ENCODE measurements at places on chromosomes 12 and 14.

DNA sequence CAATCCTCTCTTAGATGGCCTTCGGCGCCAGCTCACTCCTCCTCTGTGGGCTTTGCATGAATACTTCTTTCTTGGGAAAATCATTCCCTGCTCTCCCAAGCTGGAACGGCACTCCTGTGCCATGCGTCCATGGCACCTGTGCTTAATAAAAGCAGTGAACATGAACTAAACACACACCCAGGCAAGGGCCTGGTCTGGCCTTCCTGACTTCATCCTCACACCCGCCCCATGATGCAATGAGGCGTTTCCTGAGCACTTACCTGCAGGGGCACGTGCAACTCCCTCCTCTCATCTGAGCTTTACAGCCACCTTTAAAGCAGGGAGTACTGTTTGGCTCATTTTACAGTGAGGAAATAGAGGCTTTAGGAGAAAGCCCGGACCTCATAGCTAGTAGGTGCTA, 219.8 kb downstream of the SLC41A2 start:
- DNase-seq, result peak; percentile 46

DNA sequence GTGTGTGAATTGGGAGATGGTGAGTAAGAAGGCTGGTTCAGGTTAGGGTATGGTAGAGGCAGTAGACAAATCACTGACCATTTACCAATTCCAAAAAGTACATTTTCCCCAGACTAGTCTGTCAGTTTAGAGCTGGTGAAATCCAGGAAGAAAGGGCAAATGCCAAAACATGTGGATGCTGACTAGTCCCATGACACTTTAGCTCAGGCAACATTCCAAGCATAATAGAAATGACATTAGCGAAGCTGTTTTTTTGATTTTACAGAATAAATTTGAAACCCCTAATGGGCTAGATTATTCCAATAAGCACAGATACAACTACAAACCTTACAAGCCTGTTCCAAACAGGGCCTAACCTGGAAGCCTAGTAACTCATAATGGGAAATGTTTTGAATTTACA, 884.2 kb downstream of the FLRT2 start:
- no peak for DNase-seq

DNA sequence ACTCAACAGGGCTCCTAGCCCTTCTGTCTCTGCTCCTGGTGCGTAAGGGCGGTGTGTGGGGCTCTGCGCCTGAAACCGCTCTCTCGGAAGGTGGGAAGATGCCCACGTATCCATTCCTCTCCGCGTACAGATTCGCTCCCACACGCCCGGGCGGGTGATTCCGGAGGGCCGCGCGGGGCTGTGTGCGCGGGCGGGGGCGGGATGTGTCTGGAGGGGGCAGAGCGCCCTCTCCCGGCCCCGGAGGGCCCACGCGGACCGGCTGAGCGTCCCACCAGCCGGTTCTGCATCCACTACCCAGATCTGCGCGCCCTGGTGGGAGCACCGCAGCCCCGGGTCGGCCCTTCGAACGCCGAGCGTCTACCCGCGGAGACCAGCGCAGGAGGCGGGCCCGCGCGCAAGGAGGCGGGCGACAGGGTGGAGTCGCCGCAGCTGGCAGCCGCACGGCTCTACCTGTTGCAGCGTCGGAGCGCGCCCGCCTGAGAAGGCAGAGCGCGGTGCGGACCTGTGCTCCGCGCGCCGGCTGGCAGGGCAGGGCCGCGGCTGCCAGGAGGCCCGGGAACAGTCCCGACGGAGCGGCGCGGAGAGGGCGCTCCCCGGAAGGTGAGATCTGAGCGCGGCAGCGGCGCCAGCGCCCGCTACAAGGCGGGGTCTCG, 1.4 kb upstream of the KCNK13 start:
- peak; percentile 67 for DNase-seq

- DNase-seq, result no peak
Observed at GRCh38 chr12:27936196-27936595, 36.3 kb downstream of the PTHLH start.

GRCh38 chr12:32240831-32241230, 134.2 kb downstream of the BICD1 start:
- DNase-seq, result no peak

DNA sequence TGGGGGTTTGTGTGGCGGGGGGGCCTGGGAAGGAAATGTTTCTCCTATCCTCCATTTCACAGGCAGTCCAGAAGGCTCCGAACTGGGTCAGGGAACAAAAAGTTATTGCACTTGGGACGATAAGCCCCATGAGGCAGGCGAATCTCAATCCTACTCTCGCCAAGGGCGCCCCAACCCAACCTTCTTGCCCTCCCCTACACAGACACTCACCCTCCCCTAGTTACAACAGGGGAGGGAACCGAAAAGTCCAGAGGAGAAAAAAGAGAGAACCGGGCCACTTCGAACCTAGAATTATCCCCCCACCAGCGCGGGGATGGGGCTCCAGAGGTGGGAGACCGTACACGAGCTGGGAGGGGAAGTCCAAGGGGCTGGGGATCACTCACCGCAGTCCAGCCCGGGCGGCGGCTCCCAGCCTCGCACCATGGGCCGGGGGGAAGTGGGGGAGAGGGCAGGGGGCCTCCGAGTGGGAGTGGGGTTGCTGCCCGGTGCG, 357 bp downstream of the HOMEZ start:
- no peak for DNase-seq

DNA sequence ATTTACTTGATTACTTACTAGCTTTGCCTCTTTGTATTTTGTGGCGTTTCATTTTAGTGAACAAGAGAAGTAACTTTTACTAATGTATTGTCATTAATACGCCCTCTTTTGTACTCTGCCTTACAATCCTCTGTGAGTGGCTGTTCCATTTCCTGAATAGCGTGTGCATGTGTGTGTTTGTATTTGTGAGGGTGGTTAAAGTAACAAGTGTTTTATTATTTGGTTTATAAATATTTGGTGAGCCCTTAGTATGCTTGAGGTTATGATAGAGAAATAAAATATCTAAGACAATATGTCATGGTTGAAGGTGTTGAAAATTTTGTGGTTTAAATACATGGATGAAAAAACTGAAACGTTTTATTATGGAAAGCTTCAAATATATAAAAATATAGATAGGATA, 71.7 kb upstream of the REP15 start:
- no peak for DNase-seq

- no peak for DNase-seq
Observed at GRCh38 chr14:51865953-51866747, 5.7 kb downstream of the GNG2 start.

All from NCI-H510A (cell line).